ENCODE measurements at places on chromosomes 16 and 17. TPM values are rescaled to one million over a fixed set of nuclear protein-coding genes. Genes with fewer than 3 reads are reported as not detected.

TBC1D3C gene
- total RNA-seq, result not detected

RPA1 gene
- total RNA-seq, result 38.4 TPM

TNFRSF17 gene
- not detected for total RNA-seq

C16orf96 gene
- not detected for total RNA-seq

ATF7IP2 gene
- total RNA-seq, result 2.7 TPM

C1QTNF8 gene
- total RNA-seq, result not detected

KCTD19 gene
- under 0.01 TPM for total RNA-seq

ARHGDIG gene
- 0.36 TPM for total RNA-seq

PGAP6 gene
- 56.1 TPM for total RNA-seq

APOBR gene
- total RNA-seq, result not detected

MT4 gene
- not detected for total RNA-seq

KRTAP4-3 gene
- total RNA-seq, result not detected

CFAP97D1 gene
- not detected for total RNA-seq

GNAO1 gene
- total RNA-seq, result not detected

FLCN gene
- 18.3 TPM for total RNA-seq

CNGB1 gene
- total RNA-seq, result not detected

PFN1 gene
- 432 TPM for total RNA-seq

STX8 gene
- total RNA-seq, result 26.5 TPM

KRTAP4-9 gene
- total RNA-seq, result not detected

SAMD14 gene
- total RNA-seq, result 1.4 TPM

ZFP3 gene
- 0.54 TPM for total RNA-seq

ETV4 gene
- 4.3 TPM for total RNA-seq

CCT6B gene
- 1.7 TPM for total RNA-seq

DHX58 gene
- 1.1 TPM for total RNA-seq

EVI2A gene
- 0.90 TPM for total RNA-seq

SLC16A13 gene
- total RNA-seq, result under 0.01 TPM

EPN2 gene
- total RNA-seq, result 19.4 TPM

PLEKHH3 gene
- 2.5 TPM for total RNA-seq

OR4D2 gene
- not detected for total RNA-seq

PLCG2 gene
- 0.28 TPM for total RNA-seq

SEC14L1 gene
- 27.8 TPM for total RNA-seq

PLEKHM1 gene
- 4.7 TPM for total RNA-seq

TNP2 gene
- total RNA-seq, result not detected

AURKB gene
- total RNA-seq, result 45.9 TPM

REXO5 gene
- 7.0 TPM for total RNA-seq

KRT39 gene
- total RNA-seq, result not detected

CD300LG gene
- total RNA-seq, result not detected

KCNH6 gene
- 0.28 TPM for total RNA-seq

TP53TG3E gene
- total RNA-seq, result not detected

HP gene
- total RNA-seq, result not detected

PRSS27 gene
- under 0.01 TPM for total RNA-seq

SLFN14 gene
- not detected for total RNA-seq

CTRB1 gene
- total RNA-seq, result not detected

ABCC11 gene
- total RNA-seq, result under 0.01 TPM

XYLT2 gene
- total RNA-seq, result 35.0 TPM

RUNDC3A gene
- total RNA-seq, result under 0.01 TPM

TBC1D26 gene
- not detected for total RNA-seq

RAP1GAP2 gene
- 5.7 TPM for total RNA-seq

ABCC12 gene
- total RNA-seq, result under 0.01 TPM
